ENCODE measurements at places on chromosomes 16 and 17.
A peak's percentile ranks its signal among the peaks of the same experiment; 100 is the strongest.

GRCh38 chr16:49468611-49469310 lies 95.2 kb downstream of the C16orf78 start:
- no peak for DNase-seq

DNA sequence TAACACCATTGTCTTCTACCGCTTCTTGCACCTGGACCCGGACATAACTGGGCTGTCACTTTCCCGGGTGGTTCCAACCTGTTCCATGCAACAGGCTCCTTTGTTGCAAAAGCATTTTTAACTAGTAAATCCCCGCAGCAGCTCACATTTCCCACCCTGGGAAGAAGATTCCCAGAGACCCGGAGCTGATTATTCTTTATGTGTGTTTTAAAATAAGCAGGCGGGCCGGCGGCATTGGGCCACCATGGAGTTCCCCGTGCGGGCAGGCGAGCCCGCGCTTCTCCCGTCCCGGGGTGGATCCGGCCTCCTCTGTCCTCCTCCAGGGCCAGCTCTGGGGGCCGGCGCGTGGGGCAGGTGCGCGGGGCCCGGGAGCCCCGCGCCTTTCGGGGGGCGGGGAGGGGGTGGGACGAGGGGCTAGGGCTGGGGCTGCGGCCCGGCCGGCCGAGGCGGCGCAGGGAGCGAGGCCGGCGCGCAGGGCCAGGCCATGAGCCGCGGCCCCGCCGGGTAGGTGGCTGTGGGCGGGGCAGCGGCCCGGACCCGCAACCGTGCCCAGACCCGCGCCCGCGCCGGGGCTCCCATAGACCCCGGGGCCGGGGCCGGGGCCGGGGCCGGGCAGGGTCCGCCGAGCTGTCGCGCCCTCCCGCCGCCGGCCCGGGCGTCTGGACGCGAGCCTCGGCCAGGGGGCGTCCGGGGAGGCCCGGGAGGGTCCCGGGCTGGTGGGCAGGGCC lies 1.7 kb downstream of the CRAMP1 start:
- DNase-seq: peak; percentile 6

GRCh38 chr16:50279504-50279865 lies 13.1 kb downstream of the ADCY7 start:
- DNase-seq: no peak

DNA sequence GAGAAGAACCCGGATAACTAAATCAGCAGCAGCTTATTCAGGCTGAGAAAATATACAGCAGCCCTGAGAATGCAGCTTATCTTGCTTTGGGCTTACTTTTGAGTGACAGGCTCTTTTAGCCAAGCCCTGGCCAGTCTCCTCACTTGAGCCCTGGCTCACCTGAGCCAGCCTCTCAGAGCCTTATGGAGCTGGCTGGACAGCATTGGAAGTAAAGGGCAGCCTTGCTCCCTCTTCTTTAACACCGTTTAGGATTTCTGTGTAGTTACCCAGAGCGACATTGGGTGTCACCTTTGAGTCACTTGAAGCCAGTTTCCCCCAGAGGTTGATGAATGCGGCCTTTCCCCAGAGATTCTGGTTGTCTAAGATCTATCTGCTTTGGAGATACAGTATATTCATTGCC lies 7.7 kb upstream of the NPIPB2 start:
- DNase-seq: peak; percentile 13

GRCh38 chr16:74046524-74046923 lies 250.1 kb upstream of the PSMD7 start:
- DNase-seq: no peak

Data from CD4-positive, alpha-beta T cell treated with Interleukin-17A for 4 hours (primary cell).